Renal cortical epithelial cell (primary cell): ENCODE measurements at places on chromosomes 6 and 20.

DNA sequence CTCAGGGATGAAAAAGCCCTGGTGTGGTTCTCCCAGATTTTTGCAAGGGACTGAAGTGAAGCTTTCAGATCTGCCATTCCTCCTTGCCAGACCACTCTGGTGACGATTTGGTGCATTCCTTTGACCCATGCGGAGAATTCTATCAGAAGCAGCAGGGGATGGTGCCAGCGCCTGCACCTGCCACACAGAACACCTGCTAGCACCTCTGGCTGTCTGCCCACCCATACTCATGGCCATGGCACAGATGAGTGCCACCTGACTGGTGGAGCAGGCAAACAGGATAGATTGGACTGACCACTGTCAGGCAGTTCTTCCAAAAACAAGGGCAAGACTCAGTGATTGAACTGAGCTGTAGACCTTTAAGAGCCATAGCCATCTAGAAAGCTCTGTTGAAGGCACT, 107.1 kb downstream of the CDYL start:
- no peak for DNase-seq

GRCh38 chr6:169965657-169966311, 214.4 kb downstream of the ERMARD start:
- no peak for DNase-seq

GRCh38 chr20:2535711-2536559, 438 bp upstream of the TMC2 start:
- no peak for DNase-seq

DNA sequence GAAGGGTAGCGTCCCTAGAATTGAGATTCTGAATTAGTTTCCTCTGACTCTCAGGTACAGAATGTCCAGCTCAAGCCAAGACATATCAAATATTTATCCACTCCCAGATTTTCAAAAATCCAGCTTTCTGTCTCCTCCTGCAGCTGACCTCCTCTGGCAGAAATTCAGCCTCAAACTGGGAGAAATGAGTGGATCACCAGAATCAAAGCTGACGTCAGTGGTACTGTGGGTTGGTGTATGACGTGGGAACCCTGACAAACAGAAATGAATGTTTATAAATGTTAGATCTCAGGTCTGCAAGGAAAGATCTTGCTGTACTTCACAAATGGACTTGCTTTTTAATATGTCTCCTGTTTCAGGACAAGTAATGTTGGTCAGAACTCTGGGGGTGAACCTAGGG, 595.0 kb downstream of the PTPRT start:
- no peak for DNase-seq

GRCh38 chr20:49894073-49894470, 21.3 kb downstream of the SPATA2 start:
- DNase-seq = no peak

GRCh38 chr6:46331461-46331860, 159.8 kb downstream of the RCAN2 start:
- no peak for DNase-seq

- DNase-seq = no peak
Measured at GRCh38 chr6:72855471-72855870, 233.6 kb downstream of the KCNQ5 start.

GRCh38 chr6:104402572-104402971, 457.1 kb downstream of the HACE1 start:
- no peak for DNase-seq

DNA sequence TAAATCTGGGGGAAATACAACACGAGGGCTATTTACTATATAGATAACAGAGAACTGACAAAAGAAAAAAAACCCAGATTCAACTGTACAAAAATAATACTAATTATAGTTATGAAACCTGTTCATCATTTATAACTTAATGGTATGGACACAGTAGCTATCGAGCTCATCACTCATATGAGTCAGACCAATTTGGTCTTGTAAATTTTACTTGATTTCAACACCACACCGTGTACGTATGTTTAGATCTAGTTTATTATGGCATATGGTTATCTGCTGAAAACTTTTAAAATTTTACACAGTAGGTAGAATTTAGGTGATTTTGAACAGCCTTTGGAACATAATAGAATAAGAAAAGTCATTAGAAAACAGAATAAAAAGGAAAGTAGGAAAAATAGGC, 5.5 kb downstream of the MYLK4 start:
- no peak for DNase-seq

DNA sequence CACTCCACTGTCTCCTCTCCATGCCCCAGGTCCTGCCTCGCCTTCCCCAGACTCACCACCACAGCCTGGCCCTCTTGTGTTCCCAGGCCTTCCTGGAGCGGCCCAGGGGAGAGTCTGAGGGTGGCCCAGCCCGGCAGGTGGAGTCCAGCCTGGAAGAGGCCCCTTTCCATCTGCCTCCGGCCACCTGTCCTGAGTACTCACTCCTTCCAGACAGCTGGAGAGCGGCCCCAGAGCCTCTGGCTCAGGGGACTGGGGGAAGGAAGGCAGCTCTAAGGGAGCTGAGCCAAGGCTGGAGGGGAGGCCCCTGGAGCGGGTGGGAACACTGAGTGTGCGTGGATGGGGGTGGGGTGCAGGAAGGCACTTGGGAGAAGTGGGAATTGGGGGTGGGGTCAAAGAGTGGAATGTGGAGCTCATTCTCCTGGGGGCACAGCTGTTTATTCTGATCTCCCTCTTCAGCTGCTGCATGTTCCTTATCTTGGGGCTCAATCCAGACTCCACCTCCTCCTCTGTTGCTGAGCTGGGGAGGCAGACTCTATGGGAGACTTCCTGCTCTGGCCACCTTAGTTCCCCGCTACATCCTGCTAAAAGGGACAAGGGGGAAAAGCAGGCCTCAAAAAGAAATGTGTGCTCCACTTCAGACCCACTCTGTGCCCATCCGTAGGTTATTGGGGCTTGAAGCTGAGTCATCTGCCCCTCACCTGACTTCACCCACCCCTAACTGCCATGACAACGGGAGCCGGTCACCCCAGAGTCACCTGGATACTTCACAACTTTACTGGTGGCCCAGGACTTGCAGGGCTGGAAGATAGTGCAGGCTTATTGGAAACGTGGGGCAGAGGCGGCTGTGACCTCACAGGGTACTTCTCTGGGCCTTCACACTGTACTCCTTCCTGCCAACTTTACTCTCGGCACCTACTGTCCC, 19.5 kb upstream of the TAF8 start:
- peak; percentile 23 for DNase-seq

GRCh38 chr6:85273870-85274269, 176.0 kb upstream of the NT5E start:
- DNase-seq = no peak

- peak; percentile 70 for DNase-seq
Measured at GRCh38 chr20:24993337-24994185, 1.0 kb upstream of the APMAP start.

DNA sequence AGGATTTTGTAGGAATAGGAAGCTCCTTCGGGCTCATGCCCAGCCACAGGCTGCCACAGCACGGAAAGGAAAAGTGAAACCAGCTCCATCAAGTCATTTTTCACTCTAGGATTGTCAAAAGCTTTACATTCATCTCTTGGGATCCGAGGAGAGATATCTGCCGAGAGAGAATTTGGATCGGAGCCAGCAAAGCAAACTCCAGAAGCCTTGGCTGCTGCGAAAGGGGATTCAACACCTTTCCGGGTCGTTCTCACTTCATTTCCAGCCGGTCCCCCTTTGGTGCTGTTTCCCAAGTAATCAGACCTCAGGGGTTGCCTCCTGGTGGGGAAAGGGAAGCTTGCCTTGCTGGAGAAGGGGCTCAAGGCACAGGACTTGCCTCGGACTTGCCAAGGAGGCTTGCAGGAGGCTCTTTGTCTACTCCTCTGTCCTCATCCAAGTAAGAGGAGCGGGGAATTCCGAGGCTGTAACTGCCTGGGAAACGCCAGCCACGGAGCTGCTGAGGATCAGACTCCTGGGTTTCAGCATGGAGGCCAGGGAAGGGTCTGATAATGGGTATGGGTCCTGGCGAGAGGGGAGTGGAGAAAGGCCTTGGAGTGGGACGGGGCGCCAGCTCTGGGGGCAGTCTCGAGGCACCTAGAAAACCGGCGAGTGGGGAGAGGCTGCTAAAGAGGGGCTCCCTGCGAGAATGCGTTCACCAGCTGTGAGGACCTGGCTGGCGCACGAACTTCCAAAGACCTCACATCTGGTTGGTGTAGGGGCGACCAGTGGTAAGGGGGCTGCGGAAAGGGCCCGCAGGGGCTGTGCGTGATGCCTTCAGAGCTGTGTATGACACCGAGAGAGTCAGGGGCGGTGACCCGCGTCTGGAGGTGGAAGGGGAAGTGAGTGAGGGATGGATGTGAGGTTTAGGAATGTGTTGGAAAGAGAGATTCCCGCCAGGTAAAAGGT, 702 bp downstream of the ETV7 start:
- peak; percentile 43 for DNase-seq

DNA sequence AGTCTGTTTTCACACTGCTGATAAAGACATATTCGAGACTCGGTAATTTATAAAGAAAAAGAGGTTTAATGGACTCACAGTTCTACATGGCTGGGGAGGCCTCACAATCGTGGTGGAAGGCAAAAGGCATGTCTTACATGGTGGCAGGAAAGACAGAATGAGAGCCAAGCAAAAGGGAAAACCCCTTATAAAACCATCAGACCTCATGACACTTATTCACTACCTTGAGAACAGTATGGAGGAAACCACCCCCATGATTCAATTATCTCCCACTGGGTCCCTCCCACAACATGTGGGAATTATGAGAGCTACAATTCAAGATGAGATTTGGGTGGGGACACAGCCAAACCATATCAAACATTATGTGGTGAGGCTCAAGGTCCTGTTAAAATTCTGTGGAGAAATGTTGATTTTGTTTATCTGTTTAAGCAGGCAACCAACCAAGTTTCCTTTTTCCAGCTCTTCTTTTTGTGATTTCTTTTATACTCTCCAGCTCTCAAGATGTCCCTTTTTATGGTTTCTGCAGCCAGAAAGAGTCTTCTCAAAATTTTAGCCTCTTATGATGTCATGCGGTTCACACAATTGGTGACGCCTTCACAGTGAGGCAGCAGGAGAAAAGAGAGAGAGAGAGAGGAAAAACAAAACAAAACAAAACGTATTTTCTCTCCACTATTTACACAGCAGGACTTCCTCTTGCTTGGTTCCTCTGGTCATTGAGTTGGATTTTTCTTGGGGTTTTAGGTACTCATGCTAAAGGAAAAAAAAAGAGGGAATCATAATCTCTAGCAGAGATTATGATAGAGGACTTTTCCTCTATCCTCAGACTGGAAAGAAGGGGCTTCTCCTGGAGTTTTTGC, 18.0 kb downstream of the AIG1 start:
- no peak for DNase-seq
